ENCODE measurements at places on chromosomes 13 and 19.

GRCh38 chr13:64884976-64885375 lies 2345.2 kb downstream of the PCDH9 start:
- DNase-seq, result no peak

DNA sequence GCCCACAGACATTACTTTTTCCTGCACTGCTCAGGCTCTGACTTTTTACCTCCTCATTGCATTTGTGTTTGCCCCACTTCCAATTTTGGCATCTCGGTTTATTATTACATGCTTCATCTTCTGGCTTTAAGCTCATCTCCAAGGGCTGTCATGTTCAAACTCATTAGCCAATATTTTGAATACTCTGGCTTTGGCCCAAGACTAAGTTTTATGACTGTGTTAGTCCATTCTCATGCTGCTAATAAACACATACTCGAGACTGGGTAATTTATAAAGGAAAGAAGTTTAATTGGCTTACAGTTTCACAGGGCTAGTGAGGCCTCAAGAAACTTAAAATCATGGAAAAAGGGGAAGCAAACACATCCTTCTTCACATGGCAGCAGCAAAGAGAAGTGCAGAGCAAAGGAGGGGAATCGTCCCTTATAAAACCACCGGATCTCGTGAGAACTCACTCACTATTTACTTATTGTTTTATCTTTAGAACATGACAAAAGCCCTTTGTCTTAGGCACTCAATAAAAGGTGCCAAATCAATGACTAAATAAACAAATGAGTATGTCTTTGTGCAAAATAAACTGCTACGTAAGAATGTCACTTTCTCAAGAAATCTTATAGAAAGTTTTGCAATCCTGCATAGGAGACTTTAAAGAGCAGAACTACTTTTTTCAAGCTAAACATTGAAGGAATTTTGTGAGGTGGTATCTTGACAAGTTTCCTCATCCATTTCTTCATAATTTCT lies 233.4 kb upstream of the SPRY2 start:
- DNase-seq, result no peak

- DNase-seq, result no peak
These were observed 1388.0 kb downstream of the EFNB2 start for GRCh38 chr13:105147461-105147860.

GRCh38 chr13:65677906-65678305 lies 1552.2 kb downstream of the PCDH9 start:
- no peak for DNase-seq

DNA sequence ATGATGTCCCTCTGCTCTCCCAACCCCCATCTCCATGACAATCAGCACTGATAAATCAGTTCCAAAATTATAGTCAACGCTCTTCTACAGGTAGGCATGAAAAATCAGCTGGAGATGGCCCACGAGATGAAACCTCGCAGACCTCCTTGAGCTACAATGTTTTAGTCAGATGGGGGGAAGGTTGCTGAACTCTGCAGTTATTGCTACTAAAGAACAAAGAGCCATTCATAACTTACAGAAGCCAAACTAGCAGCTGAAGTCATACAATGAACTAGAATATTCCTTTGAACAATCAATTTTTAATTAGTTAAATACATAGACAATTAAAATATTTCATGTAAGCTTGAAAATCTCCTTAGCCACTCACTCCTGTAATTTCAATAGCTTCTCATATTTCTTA lies 179.2 kb downstream of the NHLRC3 start:
- no peak for DNase-seq

GRCh38 chr13:49093376-49093775 lies 117.7 kb downstream of the FNDC3A start:
- no peak for DNase-seq

GRCh38 chr13:76116751-76117360 lies 480.7 kb downstream of the LMO7 start:
- no peak for DNase-seq
